Liver (tissue), 10 donors: ENCODE measurements at places on chromosomes 6 and 20. TPM values are rescaled to one million over a fixed set of nuclear protein-coding genes. Genes with fewer than 3 reads are reported as not detected.

- no peak for DNase-seq
- H3K36me3 ChIP-seq, result no peaks in the 10 kb centered on the region
- no peaks in the 10 kb centered on the region for H3K27me3 ChIP-seq
These were observed 17.8 kb downstream of the DACT2 start for GRCh38 chr6:168301648-168302398.

- no peaks in the 10 kb centered on the region for H3K27me3 ChIP-seq
- no peak overlapping the region for H3K4me3 ChIP-seq
- no peaks in the 10 kb centered on the region for H3K4me1 ChIP-seq
- DNase-seq, result no peak
These were observed 168.6 kb downstream of the ADGRG6 start for GRCh38 chr6:142470421-142470820.

DNA sequence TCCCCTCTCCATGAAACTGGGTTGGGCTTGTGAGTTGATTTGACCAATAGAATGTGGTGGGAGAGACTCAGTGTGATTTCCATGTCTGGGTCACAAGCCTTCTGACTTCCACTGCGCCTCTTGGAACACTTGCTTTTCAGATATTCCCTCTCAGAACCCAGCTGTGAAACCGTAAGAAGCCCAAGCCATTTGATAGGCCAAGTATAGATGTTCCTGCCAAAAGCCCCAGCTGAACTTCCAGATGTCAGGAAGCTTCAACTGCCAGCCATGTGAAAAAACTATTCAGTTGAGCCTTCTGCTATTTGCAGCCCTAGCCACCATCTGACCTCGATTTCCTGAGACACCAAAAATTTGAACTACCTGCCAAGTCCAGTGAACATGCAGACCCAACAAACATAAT, 387.8 kb upstream of the GJE1 start:
- no peaks in the 10 kb centered on the region for H3K36me3 ChIP-seq
- DNase-seq, result no peak
- no peak overlapping the region for H3K27ac ChIP-seq
- H3K27me3 ChIP-seq, result no peaks in the 10 kb centered on the region
- no peak overlapping the region for H3K4me3 ChIP-seq
- no peaks in the 10 kb centered on the region for H3K4me1 ChIP-seq

DNA sequence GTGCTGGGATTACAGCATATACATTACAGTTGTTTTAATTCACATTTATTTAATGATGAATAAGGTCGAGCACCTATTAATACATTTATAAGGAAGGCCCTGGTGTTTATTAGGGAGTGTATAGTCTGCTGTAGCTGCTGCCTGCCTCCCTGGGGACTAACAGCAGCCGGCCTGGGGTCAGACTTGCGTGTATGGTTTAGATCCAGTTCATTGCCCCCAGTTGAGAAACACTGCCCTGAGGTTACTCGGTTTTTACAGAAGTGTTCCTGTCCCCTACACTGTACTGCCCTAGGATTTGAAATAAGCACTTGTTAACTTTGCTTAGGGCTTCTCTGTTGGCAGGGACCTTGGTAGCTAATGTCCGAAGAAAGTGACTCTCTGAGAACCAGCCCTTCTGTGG, 4.0 kb downstream of the TTPAL start:
- H3K4me1 ChIP-seq, result peaks cover 63% of the 10 kb centered on the region
- no peak for DNase-seq
- H3K4me3 ChIP-seq, result peak overlapping the region; percentile 12
- no peaks in the 10 kb centered on the region for H3K27me3 ChIP-seq
- peak overlapping the region; percentile 21 for H3K27ac ChIP-seq

DNA sequence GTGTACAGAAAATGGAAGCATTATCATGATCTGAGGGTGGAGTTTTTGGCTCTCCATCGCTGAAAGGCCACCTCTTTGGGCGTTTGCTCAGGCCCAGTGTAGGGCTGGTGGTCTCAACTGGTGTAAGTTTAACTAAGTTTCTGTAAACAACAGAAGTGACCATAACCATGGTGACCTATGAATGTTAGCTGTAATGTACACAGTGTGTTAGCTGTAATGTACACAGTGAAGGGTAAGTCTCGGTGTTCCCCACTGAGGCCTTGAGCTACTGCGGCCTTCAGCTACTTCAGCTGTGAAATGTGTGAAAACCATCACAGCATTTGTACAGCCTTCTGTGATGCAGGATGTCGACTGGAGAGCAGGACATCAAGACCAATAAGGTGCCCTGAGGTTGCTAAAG, 185.2 kb downstream of the MYLK4 start:
- peaks cover 3% of the 10 kb centered on the region for H3K27me3 ChIP-seq
- no peaks in the 10 kb centered on the region for H3K36me3 ChIP-seq
- H3K27ac ChIP-seq, result no peak overlapping the region
- H3K4me1 ChIP-seq, result no peaks in the 10 kb centered on the region

DNA sequence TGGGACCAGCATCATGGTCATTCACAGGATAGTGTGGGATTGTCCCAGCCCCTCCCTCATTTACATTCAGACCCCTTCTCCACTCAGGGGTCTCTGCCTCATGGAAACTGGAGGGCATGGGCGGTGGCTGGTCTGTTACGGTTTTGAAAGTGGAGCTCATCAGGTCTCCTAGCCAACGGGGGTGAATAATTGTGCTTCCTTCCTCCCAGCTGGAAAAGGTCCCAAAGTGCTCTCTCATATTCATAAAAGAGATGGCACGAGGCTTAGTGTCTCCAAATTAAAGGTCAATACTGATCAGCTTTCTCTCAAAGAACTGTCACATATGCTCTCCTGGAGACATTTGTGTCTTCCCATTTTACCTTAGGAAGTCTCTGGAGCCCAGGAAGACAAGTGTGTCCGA, 19.9 kb downstream of the JARID2 start:
- H3K27ac ChIP-seq, result no peak overlapping the region
- no peak overlapping the region for H3K4me3 ChIP-seq
- H3K27me3 ChIP-seq, result no peaks in the 10 kb centered on the region
- DNase-seq, result no peak

GRCh38 chr6:33702345-33702977, 9.0 kb downstream of the UQCC2 start:
- DNase-seq, result no peak
- no peak overlapping the region for H3K27ac ChIP-seq
- no peaks in the 10 kb centered on the region for H3K27me3 ChIP-seq
- H3K36me3 ChIP-seq, result peaks cover 8% of the 10 kb centered on the region
- no peak overlapping the region for H3K4me3 ChIP-seq

Gene CDKAL1
- total RNA-seq, result 12.9 TPM

- no peak for DNase-seq
- no peak overlapping the region for H3K27ac ChIP-seq
- H3K4me1 ChIP-seq, result no peaks in the 10 kb centered on the region
- H3K4me3 ChIP-seq, result no peak overlapping the region
- H3K36me3 ChIP-seq, result no peaks in the 10 kb centered on the region
These were observed 93.3 kb downstream of the HS3ST5 start for GRCh38 chr6:114249522-114249921.

- H3K36me3 ChIP-seq, result no peaks in the 10 kb centered on the region
- DNase-seq, result no peak
- no peaks in the 10 kb centered on the region for H3K4me1 ChIP-seq
- H3K27ac ChIP-seq, result no peak overlapping the region
- H3K4me3 ChIP-seq, result no peak overlapping the region
These were observed 26.3 kb downstream of the BHLHE23 start for GRCh38 chr20:62980380-62980960.

DNA sequence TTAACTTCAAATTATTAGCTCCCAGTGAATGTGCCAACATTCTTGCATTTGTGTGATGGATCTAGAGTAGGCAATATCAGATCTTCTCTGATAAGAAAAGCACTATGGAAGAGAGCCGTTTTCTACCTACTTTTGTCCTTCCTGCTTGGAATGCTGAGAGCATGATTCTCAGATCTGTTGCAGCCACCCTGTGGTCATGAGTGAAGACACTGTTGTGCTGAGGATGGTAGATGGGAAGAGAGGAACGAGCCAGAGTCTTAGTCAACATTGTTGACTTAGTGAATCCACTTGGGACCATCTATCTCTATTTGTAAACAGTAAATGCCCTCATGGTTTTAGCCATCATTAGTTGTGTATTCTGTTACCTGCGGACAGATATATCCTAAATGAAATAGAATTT, 202.6 kb downstream of the CD109 start:
- no peaks in the 10 kb centered on the region for H3K4me1 ChIP-seq
- no peaks in the 10 kb centered on the region for H3K27me3 ChIP-seq
- H3K4me3 ChIP-seq, result no peak overlapping the region
- no peak overlapping the region for H3K27ac ChIP-seq

DNA sequence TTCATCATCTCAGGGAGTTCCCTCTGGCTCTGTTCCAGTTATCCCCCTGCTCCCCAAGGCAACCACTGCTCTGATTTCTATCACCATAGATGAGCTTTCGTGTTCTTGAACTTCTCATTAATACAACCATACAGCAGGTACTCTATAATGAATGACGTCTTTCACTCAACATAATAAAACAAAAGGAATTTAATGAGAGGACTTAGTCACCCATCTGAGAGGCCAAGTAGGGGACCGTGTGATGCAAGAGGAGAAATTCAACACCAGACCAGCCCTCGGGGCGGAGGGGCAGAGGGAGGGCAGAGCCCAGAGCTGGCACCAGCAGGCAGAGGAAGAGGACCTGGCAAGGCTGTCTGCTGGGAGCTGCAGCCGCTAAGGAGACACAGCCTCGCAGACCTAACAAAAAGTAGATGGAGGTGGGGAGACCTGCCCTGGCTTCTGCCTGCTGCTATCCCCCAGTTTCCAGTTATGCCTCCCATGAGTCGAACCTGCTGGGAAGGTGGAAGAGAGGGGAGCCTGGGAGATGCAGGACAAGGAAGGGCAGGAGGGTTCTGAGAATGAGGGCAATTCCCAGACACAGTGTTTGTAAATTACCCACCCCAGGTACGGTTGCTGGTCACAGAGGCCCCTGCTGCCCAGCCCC, 13.8 kb downstream of the CCN5 start:
- H3K27ac ChIP-seq, result no peak overlapping the region
- H3K4me3 ChIP-seq, result no peak overlapping the region
- H3K27me3 ChIP-seq, result no peaks in the 10 kb centered on the region
- no peak for DNase-seq

- H3K27ac ChIP-seq, result no peak overlapping the region
- no peak for DNase-seq
- H3K36me3 ChIP-seq, result no peaks in the 10 kb centered on the region
- H3K27me3 ChIP-seq, result no peaks in the 10 kb centered on the region
These were observed 263.6 kb downstream of the CD83 start for GRCh38 chr6:14380901-14381828.

DNA sequence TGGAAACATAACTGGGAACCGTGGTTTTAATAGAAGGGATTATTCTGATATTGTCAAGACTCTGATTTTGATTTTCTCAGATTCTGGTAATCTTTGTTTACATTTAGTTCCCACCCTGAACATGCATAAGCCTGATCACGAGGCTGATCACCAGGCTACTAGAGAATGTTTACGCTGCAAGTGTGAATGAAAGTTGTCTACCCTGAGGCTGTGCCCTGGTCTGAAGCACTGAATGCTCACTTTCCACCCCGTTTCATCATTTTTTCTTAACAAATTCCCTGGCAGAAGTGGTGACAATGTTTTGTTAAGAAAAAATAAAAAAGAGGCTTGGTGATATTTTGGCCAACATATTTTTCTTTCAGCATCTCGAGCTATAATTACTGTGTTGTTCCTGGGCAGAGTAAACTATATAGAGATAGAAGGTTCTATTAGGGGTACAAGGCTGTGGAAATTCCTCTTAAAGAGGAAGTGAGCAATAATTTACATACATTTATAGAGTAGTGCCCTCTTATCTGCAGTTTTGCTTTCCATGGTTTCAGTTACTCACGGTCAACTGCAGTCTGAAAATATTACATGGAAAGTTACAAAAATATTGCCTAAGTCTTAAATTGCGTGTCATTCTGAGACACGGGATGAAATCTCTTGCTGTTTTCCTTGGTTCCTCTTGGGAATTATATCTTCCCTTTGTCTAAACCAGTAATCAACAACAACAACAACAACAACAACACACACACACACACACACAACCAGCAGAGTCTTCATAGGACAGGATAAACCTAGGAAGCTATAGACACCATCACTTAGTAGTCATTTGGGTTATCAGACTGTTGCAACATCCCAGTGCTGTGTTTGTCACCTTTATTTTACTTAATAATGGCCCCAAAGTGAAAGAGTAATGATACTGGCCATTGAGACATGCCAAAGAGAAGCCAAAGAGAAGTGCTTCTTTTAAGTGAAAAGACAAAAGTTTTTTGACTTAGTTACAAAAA, 566.6 kb upstream of the CITED2 start:
- H3K4me3 ChIP-seq, result no peak overlapping the region
- H3K27ac ChIP-seq, result no peak overlapping the region
- no peaks in the 10 kb centered on the region for H3K36me3 ChIP-seq

DNA sequence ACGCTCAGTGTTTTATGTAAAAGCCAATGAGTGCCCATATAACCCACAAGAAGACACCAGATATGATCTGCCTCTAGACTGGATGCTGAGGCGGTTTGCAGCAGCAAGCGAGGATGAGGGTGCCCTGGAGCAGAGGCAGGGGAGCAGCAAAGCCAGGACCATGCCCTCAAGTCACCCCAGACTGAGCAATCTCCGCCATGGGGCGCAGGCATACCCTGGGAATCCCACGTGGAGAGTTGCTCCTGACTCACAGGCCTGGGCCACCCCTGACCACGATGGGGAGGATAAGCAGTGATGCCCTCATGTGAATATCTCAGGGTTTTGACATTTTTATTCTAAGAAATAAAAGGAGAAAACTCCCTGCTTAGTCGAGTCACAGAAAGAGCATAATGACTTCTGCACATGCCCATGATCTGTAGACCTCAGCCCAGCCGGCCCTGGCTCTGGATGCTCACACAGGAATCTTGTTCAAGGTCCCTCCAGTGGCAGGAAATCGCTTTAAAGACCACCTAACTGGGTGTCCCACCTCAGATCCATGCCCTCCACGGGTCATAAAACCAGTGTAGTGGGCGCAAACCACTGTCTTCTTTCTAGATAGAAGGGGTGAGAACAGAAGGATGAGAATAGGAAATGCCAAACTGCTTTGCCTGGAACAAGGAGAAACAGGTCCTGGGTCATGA, 138.3 kb upstream of the SNX9 start:
- H3K27me3 ChIP-seq, result no peaks in the 10 kb centered on the region
- H3K4me3 ChIP-seq, result no peak overlapping the region
- no peak for DNase-seq
- H3K27ac ChIP-seq, result no peak overlapping the region
- H3K4me1 ChIP-seq, result no peaks in the 10 kb centered on the region
- no peaks in the 10 kb centered on the region for H3K36me3 ChIP-seq

GRCh38 chr20:22403022-22403631, 181.2 kb downstream of the FOXA2 start:
- no peak for DNase-seq
- peaks cover 9% of the 10 kb centered on the region for H3K4me1 ChIP-seq
- H3K4me3 ChIP-seq, result peak overlapping the region; percentile 27
- no peaks in the 10 kb centered on the region for H3K36me3 ChIP-seq

DNA sequence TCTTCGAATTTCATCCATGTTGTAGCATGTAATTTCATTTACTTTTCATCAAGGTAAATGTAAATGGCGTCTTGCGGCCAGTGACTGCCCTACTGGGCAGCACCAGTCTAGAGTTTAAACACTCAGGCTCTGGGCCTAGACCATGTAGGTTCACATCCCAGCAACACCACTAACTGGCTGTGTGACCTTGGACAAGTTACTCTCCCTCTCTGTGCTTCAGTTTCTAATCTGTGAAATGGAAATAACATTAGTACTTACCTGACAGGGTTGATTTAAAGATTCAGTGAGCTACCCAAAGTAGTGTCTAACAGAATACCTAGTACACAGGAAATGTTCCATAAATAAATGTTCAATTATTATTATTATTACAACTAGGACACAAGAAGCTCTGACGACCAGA, 29.3 kb downstream of the PDRG1 start:
- H3K36me3 ChIP-seq, result no peaks in the 10 kb centered on the region
- DNase-seq, result no peak
- no peaks in the 10 kb centered on the region for H3K4me1 ChIP-seq
- H3K27ac ChIP-seq, result no peak overlapping the region
- no peaks in the 10 kb centered on the region for H3K27me3 ChIP-seq
- no peak overlapping the region for H3K4me3 ChIP-seq
